ENCODE measurements at places on chromosomes 5 and 9.

DNA sequence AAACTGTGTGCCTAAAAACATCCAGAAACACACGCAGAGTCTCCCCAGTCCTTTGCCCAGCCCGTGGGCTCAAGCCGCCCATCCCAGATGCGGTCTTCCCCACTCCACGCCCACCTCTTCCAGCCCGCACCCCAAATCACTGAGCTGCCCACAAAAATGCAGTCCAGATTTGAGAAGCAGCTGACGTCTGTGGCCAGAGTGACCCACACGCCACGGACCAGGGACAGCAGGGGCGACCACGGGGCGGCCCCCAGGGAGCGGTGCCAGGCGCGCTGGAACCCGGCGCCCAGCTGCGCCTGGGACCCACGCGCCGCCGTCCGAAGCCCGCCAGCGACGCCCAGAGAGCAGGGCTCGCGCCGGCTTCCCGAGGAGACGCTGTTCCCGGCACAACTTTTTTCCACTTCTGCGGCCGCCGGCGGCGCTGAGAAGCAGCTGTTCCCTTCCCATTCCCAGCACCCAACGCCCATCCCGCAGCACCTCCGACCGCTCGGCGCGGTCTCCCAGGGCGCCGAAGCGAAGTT lies 674 bp downstream of the LHFPL2 start:
- peak; percentile 51 for DNase-seq

GRCh38 chr9:113306566-113306965 lies 3.4 kb upstream of the RNF183 start:
- DNase-seq = no peak

GRCh38 chr9:130453487-130453886 lies 8.7 kb downstream of the ASS1 start:
- peak; percentile 89 for DNase-seq

GRCh38 chr9:116087751-116088194 lies 65.8 kb upstream of the PAPPA start:
- no peak for DNase-seq

- no peak for DNase-seq
Observed at GRCh38 chr5:61609840-61610677, 278.0 kb downstream of the ZSWIM6 start.

- DNase-seq = no peak
Observed at GRCh38 chr5:134995850-134996402, 28.2 kb downstream of the CATSPER3 start.

DNA sequence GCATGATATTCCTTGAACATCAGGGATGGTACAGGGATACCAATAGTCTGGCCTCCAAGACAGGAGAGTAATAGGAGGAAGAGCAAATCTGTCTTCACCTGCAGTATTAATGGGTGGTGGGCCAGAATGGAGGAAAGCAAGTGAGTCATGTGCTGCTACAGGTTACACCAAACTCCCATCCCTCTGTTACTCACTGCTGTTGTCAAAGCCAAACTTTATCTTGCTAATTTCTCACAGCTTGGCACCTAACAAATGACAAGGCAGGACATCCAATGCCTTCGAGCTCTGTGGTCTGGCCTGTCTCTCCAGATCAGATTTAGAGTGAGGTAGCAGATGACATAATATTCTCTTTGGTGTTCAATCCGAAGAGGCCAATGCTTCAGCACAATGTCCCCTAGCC lies 26.8 kb downstream of the PLAC8L1 start:
- DNase-seq = no peak

- no peak for DNase-seq
Observed at GRCh38 chr9:7862170-7862569, 62.6 kb upstream of the DMAC1 start.

DNA sequence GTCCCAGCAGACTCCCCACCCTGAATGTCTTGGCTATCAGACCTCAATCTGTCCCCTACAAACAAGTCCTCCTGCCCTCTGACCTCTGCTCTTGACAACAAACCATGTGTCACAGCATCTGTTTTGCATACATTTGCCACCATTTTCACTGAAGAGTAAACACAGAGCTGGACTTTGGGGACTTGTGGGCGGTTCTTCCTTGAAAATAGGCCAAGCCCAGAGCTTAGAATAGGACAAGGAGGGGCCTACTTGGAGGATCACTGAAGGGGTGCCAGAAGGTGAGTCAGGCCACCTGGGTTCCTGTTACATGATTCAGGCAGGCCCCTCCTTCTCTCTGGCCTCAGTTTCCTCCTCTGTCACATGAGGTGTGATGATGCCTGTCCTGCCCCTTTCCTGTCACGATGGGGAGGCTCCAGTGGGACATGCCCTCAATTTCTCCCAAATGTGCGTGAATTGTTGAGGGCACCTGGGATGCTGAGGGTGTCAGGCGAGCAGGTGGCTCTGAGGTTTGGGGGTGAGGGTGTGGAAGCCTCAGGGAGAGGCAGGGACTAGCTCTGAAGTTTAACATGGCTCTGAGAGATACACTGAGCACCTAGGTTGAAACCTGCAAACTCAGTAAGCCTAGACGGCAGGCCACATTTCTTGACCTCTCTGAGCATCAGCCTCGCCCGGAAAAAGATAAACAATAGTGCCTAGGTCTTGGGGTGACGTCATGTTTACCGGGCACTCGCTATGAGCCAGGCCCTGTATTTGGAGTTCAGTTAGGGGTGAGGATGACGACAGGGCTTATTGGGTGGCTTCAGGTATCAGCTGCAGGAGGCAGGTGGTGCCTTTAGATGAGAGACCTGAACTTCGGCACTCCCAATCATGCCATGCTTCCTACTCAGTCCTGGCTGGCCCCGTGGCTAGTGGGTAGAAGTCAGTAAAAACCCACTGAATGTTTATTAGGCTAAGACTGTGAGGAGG lies 107.6 kb upstream of the PITX1 start:
- DNase-seq = peak; percentile 91

- DNase-seq = no peak
Observed at GRCh38 chr5:33611877-33612276, 171.1 kb downstream of the TARS1 start.

- DNase-seq = no peak
Observed at GRCh38 chr9:84940294-84940693, 270.8 kb downstream of the NTRK2 start.

DNA sequence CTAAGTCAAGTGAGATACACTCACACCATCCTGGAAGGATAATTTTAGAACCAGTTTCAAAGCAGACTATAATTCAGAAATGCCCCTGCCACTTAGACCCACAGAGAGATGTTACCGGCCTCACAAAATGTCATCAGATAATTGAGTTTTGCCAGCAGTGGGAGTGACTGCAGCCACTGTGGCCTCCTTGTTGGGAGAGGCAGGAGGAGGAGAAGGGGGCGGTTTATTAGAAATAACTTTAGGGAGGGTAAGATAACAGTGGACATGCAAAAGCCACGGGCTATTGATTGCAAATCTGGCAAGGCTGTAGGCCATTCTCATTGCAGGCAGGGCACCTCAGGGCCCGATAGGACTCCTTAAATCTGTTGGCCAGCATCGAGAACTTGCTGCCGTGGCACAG lies 13.4 kb downstream of the GRXCR2 start:
- DNase-seq = no peak

- DNase-seq = no peak
Observed at GRCh38 chr5:113162770-113163169, 186.2 kb downstream of the DCP2 start.

GRCh38 chr5:154345255-154345952 lies 100.4 kb upstream of the SAP30L start:
- DNase-seq = no peak

GRCh38 chr9:92989561-92989960 lies 42.2 kb downstream of the FGD3 start:
- no peak for DNase-seq

DNA sequence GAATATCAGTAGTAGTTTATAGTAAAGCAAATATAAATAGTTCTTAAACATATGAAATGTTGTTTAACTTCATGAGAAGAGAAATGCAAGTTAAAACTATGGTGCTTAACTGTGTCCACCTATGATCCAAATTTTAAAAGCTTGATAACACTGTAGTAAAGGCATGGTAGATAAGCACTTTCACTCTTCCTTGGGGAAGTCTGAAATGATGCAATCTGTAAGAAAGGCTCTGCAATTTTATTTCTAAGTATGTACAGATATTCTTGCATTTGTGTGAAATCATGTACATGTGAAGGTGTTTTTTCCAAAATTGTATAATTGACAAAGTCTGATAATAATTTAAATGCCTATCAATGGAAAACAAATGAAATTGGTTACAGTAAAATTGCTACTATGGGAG lies 66.9 kb downstream of the SYK start:
- DNase-seq = no peak

GRCh38 chr5:124697501-124697900 lies 48.9 kb downstream of the ZNF608 start:
- DNase-seq = no peak

DNA sequence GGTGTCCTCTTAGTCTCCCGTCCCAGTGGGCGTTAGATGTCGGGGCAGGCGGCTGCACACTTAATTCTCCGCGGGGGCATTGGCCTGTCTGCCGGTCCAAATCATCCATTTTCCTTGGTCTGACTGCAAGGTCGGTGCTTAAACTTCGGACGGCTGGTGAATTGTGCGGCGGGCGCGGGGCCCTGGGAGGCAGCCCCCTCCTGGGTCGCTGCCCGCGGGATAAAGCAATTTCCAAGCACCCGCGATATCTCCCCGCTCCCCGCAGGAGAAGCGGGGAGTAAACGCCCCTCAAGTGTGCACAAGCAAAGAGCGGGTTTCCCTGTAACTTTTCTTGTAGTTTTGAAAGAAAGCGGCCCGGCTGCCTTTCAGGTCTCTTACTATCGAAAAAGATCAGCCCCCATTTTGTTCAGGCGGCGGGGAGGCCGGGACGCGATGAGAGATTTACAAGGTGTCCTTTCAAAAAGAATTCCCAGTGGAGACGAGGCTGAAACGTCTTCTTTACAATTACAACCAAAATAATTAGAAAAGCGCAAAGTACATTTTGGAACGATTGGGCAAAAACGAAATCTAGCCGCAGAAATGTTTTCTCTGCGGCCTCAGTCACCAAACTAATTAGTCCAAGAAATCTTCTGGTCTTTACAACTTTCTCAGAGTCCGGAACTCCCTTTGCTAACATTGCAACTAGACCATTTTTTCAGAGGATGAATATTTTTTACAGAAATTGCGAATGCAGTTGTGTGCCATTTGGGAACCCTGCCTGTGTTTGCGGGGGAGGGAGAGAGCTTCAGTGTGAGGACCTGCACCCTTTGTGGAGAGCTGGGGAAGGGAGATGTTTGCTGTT lies 1.8 kb downstream of the IRX1 start:
- no peak for DNase-seq

GRCh38 chr9:119881898-119882297 lies 512.7 kb upstream of the BRINP1 start:
- no peak for DNase-seq

- no peak for DNase-seq
Observed at GRCh38 chr9:97748525-97748924, 51.4 kb upstream of the XPA start.

GRCh38 chr5:116686438-116686837 lies 111.8 kb upstream of the SEMA6A start:
- no peak for DNase-seq

DNA sequence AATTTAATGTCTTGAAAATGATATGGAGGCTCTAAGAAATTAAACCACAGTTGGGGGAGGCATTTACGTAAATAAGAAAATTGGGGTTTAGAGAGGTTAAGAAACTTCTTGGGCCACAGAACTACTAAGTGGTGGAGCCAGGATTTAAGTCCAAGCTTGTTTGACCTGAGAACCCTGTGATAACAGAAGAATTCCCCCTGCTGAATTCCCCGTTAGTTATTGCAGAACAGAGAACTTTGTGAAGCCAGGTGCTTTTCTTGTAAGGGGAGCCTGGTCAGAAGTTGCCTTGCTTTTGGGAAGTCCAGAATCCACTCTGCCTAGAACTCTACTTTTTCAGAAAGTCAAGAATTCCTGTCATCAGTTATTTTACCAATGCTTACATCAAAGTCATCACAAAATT lies 309.3 kb upstream of the SEMA6A start:
- no peak for DNase-seq

DNA sequence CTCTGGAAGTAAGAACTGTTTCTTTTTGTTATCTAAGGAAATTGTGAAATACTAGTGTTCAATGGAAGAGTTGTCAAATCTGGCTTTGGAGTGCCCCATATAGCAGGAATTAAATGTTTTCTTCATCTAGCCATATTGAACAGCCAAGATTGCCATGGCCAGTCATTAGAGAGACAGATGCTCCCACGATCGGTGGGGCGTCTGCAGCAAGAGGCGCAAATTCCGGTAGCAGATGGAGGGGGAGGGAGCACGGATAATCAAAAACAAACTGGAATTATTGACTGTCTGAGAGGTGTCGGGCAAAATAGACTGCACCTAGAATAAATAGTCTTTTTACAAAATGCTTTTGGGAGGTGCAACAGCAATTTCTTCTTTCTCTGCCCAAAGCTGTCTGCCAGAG lies 139.1 kb upstream of the FSTL4 start:
- no peak for DNase-seq

GRCh38 chr9:14030375-14031059 lies 283.4 kb downstream of the NFIB start:
- peak; percentile 16 for DNase-seq

DNA sequence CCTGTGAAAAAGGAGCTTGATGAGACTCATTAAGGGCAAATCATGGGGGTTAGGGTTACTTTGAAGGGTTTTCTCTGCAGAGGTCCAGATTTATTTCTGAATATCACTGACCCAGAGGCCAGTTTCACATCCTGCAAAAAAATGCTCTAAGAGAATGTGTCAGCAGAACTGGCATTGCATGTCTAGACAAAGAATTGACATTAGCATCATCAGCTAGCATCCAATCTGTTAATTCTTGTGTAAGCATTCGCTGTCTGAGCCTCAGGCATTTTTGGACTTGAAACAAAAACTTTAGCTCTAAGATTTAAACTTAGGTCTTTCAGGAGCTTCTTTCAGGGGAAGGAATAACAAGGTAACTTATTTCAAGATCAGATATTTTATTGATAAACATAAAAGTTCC lies 187.9 kb upstream of the ELL2 start:
- no peak for DNase-seq

DNA sequence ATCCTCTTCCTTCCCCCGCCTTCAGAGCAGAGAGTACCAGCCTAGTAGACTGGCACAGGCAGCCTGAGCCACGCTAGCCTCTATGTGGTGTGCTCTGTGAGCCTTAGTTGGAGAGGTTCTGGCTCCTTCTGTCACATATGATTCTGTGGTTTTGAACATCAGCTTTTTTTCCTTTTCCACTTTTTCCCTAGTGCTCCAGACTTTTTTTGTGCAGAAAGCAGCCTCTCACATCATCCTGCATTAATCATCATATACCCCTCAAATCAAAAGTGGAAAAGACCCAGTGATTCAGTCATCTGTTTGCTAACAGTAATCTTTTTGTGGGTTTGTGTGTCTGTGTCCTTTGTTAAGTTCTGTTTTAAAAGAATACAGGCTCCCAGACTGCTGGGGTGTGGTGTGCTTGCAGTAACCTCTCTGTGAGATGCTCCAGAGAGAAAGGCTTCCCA lies 663.9 kb upstream of the RGMB start:
- DNase-seq = no peak

- no peak for DNase-seq
Observed at GRCh38 chr5:107580889-107581820, 89.6 kb downstream of the EFNA5 start.

GRCh38 chr9:133163504-133164172 lies at the start of gene GBGT1:
Gene GBGT1, minus strand, starts transcription at chr9:133163914. Its CDS starts 1,502 bp downstream, at chr9:133162412.
- no peak for DNase-seq
